ENCODE measurements at places on chromosomes 12 and 14.

DNA sequence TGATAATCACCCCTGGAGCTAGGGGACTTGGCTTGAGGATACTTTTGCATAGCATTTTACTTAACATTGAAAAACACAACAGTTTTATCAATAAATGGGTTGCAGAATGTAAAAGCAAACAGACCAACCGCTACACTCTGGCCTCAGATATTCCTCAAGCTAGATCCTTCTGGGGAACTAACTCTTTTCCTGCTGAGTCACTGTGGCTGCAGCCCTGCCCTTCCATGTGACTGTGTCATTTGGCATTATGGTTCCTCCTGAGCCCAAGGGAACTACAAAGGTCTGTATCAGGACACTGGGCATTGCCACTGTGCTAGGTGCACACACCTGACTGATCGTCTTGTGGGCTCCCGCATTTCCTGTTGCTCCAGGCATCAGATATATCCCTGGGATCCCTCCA, 56.6 kb downstream of the TTC9 start:
- peak; percentile 37 for DNase-seq

DNA sequence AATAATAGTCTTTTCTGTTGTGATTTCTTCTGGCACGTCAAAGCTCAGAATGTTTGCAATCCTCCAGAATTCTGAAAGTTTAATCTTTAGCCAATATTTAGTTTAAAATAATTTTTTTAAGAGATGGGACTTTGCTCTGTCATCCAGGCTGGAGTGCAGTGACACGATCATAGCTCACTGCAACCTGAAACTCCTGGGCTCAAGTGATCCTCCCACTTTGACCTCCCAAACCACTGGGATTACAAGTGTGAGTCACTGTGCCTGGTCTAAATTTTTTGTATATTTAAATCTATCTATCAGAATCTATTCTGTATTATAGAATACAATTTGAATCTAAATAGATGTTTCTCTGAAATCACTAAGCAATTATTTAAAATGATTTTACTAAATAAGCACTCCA, 572.7 kb downstream of the VRK1 start:
- no peak for DNase-seq

GRCh38 chr14:76490735-76491134, 114.8 kb downstream of the ESRRB start:
- DNase-seq = no peak

DNA sequence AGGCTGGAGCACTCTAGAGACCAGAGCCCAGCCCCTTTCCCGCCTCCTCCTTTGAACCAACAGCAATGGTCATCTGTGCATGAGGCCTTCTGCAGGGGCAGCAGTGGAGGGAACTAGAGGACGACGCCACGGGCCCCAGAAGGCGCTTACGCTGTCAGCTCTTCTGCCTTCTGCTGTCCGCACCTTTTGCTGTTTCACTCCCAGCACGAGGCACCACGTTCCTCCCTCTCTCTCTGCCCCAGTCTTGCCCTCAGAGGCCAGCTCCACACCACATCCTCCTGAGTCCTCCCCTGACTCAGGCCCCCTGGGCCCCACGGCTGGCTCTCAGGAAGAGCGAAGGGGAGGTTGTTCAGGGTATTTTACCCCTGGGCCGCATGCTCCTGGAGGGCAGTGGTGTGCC, 15.5 kb downstream of the MMAB start:
- no peak for DNase-seq

DNA sequence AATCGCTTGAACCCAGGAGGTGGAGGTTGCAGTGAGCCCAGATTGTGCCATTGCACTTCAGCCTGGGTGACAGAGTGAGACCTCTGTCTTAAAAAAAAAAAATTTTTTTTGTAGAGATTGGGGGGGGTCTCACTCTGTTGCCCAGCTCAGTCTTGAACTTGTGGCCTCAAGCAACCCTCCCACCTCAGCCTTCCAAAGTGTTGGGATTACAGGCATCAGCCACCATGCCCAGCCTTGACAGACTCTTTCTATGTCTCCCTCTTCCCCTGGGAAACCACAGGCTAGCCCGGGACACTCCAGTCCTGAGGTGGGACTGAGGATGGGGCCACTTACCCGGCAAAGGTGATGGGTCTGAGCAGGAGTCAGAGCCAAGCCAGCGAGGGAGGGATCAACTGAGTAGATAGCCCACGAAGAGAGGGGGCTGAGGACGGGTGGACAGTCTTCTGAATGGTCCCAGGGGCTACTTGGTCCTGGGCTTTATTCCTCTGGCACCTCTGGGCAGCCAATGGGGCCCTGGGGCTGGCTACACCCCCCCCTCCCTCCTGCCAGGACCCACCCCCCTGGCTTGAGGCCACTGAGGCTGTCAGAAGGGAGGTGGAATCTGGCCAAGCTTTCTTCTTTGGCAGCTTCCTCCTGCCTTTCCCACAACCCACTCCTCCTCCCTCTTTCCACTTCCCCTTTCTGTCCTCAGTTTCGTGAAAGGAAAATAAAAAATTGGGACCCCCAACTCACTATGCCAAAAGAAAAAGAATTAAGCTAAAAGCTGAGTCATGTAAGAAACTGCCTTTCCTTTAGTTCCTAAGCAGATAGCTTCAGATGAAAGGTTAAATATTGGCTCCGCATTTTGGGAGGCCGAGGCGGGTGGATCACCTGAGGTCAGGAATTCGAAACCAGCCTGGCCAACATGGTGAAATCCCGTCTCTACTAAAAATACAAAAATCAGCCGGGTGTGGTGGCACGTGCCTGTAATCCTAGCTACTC, at the start of gene SDS:
Gene SDS (minus strand): TSS at position 453 of the 981 bp plus-strand sequence. CDS start 4,179 bp downstream, outside the sequence.
- DNase-seq = peak; percentile 60

- no peak for DNase-seq
These were observed 1524.7 kb upstream of the TMEM132C start for GRCh38 chr12:126742241-126742641.

DNA sequence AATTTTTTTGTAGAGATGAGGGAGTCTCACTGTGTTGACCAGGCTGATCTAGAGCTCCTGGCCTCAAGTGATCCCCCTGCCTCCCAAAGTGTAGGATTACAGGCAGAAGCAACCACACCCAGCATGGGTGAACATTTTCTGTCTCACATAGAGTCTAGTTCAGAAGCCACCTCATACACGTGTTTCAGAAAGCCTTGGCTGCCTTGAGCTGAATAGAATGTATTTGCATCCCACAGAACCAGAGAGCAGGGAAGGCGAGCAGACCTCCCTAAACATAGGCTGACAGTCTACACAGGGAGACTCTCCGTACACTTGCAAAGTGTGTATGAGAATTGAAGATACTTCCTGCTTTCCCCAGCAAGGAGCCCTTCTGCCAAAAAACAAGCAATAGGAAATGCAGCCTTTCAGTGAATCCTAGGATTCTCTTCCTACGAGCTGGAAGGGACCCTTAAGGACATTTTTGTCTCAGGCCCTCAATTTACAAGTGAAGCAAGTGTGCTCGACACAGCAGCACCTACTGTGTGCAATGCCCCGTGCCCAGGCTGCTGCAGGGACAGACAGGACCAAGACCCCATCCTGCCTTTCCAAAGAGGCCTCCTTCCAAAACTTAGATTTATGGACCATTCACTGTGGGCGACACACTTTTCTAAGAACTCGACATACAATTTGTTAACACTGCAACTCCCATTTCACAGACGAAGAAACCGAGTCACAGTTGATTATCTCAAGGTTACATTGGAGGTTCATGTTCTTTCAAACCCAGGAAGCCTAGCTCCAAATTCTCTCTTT, 11.2 kb downstream of the NUAK1 start:
- no peak for DNase-seq

Measured in K562 (cell line).